ENCODE measurements at places on chromosomes 1 and 21. TPM values are rescaled to one million over a fixed set of nuclear protein-coding genes. Genes with fewer than 3 reads are reported as not detected.

DNA sequence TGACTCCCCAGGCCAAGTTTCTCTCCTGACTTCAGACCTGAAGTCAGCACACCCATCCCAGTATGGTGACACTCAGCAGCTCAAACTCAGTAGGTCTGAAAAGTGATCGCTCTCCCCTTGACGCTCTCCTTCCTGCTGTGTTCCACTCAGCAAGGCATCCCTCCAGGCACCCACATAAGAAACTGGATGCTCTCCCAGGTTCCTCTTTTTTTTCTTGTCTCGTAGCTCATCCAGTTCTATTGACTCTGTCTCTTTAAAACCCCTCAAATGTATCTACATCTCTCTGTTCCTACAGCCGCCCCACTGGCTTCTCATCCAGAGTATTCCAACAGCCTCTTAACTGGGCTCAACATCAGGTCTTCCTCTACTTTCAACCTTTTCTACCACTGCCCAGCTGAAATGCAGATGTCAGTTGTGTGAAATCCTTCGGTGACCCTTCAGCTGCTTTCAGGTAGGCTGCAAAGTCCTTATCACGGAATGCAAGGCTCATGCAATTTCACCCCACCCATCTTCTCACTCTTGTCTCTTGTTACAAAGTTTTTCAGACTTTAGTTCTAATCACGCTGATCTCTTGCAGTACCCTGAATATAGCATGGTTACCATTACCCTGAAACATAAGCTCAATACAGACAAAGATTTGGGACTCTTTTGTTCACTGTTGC, 286.2 kb upstream of the POU3F1 start:
- DNase-seq: no peak
- no peak overlapping the region for H3K27ac ChIP-seq
- H3K4me1 ChIP-seq: no peaks in the 10 kb centered on the region
- no peak overlapping the region for H3K4me3 ChIP-seq
- no peaks in the 10 kb centered on the region for H3K36me3 ChIP-seq
- H3K27me3 ChIP-seq: peaks cover 80% of the 10 kb centered on the region

GRCh38 chr1:39829791-39830533, 41.3 kb upstream of the BMP8B start:
- no peak overlapping the region for H3K27ac ChIP-seq
- H3K27me3 ChIP-seq: no peaks in the 10 kb centered on the region
- no peaks in the 10 kb centered on the region for H3K36me3 ChIP-seq
- no peak for DNase-seq
- no peaks in the 10 kb centered on the region for H3K4me1 ChIP-seq
- H3K4me3 ChIP-seq: no peak overlapping the region

- H3K4me3 ChIP-seq: no peak overlapping the region
- no peak overlapping the region for H3K27ac ChIP-seq
- H3K36me3 ChIP-seq: no peaks in the 10 kb centered on the region
- no peaks in the 10 kb centered on the region for H3K27me3 ChIP-seq
These were observed 313.1 kb downstream of the SIPA1L2 start for GRCh38 chr1:232316864-232317263.

- peaks cover 8% of the 10 kb centered on the region for H3K27me3 ChIP-seq
- H3K4me1 ChIP-seq: no peaks in the 10 kb centered on the region
- DNase-seq: no peak
- no peaks in the 10 kb centered on the region for H3K36me3 ChIP-seq
These were observed 124.6 kb downstream of the CNIH3 start for GRCh38 chr1:224740685-224741052.

GRCh38 chr1:43597721-43598120, 52.2 kb upstream of the KDM4A start:
- no peak overlapping the region for H3K27ac ChIP-seq
- H3K36me3 ChIP-seq: peaks cover 17% of the 10 kb centered on the region
- DNase-seq: no peak
- H3K4me1 ChIP-seq: no peaks in the 10 kb centered on the region
- H3K4me3 ChIP-seq: no peak overlapping the region
- H3K27me3 ChIP-seq: no peaks in the 10 kb centered on the region

The MRPS21 gene
- total RNA-seq: 96.9 TPM

DNA sequence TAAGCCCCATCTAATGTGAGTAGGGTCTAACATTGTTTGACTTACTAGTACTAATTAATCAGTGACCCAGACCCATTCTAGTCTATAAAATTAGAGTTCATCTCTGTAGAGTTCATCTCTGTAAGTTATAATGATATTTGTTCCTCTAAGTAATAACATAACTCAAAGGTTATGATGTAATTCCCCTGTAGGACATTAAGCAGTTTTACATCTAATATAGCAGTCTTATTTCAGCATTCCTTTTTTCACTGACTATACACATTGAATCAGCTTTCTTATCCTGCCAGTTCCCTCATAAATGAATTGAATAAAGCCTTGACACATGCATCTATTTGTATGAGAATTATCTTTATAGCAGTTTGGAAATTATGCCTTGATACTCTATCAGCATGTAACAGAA, 90.9 kb downstream of the SH3GLB1 start:
- no peak for DNase-seq
- peaks cover 5% of the 10 kb centered on the region for H3K4me1 ChIP-seq
- H3K4me3 ChIP-seq: no peak overlapping the region
- no peaks in the 10 kb centered on the region for H3K36me3 ChIP-seq
- H3K27ac ChIP-seq: no peak overlapping the region

All from HCT116 (cell line).